ENCODE measurements at places on chromosomes 2 and 18.

DNA sequence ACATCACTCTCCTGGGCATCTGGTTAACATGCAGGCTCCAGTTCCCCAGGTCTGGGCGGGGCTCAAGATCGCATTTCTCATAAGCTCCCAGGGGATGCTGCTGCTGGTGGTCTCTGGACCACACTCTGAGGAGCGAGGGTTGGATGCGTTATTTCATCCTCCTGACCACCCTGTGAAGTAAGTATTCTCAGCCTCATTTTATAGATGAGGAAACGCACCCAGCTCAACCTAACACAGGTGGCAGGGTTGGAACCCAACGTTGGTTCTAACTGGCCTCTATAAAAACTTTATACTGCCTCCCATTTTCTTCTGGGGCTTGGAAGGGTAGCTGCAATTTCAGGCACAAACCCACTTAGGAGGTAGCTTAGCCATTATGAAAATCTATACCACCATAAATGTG, 120.5 kb downstream of the FAM210A start:
- no peak for DNase-seq

GRCh38 chr2:105470979-105471378, 72.1 kb upstream of the FHL2 start:
- no peak for DNase-seq

DNA sequence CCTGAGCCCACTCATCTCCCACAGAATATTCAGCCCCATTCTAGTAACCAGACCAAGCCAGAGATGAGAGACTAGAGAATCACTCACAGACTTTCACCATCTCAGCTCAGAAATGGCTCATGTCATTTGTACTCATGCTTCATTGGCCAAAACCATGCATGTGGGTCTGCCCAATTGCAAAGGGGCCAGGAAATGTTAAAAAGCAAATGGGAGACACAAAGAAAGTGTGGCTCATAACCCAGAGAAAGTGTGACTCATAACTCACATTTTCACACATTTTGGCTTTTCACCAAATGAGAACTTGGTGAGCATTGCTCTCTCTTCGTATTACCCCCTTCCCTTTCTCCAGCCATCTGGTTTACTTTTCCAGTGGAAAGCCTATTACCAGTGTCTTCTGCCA, 66.2 kb downstream of the MDH1 start:
- DNase-seq, result no peak

GRCh38 chr2:8851811-8852560, 14.6 kb upstream of the KIDINS220 start:
- DNase-seq, result no peak

DNA sequence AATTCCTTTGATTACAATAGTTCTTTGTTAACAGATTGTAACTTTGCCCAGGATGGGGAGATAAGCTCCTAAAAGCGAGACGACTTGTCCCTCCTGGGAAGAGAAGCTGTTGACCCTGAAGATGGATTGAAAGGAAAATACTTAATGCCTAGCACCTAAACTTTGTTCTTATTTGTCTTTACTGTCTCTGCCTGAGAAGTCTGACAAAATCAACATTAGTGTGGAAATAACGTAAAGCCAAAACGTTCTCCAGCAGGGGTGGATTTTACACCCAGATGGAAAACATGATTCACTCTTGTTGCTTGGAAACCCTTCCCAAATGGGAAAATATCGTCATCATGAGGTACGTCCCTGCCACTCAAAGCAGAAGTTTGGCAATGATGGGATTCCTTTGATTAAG, 450.1 kb downstream of the SLC4A3 start:
- DNase-seq, result no peak

GRCh38 chr2:10837298-10838266, 25.0 kb upstream of the PDIA6 start:
- no peak for DNase-seq

DNA sequence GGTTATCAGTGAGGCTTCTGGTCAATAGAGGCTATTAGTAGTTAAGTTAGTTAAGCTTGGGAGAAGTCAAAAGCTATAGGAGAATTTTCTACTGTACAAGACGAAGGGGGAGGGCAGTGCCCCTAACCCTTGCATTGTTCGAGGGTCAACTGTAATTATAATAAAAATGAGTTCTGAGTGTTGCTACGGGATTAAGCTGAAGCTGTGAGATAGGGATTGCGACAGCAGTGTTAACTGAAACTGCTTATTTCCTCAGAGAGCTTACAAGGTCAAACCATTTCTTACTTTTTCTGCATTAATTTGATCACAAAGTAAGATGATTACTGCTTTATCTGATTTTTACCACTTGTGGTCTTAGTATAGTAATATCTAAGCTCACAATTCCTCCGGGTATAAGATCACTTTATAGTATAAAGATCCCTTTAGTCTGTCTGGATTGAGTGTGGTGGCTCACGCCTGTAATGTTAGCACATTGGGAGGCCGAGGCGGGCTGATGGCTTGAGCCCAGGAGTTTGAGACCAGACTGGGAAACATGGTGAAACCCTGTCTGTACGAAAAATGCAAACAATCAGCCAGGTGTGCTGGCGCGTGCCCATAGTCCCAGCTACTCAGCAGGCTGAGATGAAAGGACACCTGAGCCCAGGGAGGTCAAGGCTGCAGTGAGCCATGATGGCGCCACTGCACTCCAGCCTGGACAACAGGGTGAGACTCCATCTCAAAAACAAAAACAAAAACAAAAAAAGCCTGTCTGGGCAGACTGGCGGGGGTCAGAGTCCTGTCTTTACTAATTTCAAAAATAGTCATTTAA, 119.5 kb upstream of the TLK1 start:
- no peak for DNase-seq

- no peak for DNase-seq
Observed at GRCh38 chr2:233835230-233836186, 18.8 kb downstream of the HJURP start.

DNA sequence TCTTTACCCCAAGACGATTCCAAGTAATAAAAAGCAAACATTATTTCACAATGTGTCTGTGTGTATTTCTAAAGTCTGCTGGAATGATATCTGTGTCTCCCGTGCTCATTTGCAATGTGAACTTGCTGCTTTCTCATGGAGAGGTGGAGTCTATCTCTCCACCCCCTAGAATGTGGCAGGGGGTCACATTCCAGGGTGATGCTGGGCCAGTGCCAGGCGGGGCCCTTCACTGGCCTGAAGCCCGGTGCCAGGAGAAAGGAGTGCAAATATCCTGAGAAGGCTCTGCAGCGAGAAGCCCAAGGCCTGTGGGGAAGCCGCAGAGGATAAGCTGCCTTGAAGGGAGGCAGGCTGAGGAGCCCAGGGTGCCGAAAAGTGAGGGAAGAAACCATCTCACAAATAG, 26.8 kb upstream of the LDLRAD4 start:
- no peak for DNase-seq

GRCh38 chr18:70991577-70991976, 702.7 kb downstream of the SOCS6 start:
- DNase-seq, result no peak

GRCh38 chr2:143730953-143731260, 601.7 kb downstream of the ARHGAP15 start:
- DNase-seq, result no peak

DNA sequence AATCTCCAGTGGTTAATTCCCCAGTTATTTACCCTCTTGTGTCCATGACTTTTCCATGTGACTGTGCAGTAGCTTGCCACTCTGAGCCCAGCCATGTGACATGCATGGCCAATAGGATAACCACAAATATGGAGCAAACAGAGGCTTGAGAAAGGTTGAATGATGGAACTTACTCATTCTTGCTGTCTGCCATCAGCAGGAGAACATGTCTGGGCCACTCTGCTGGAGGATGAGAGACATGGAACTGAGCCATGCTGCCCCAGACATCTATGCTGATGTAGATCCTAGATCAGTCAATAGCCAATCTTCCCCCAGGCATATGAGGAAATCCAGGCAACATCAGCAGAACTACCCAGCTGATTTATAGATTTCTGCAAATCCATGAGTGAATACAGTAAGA, 992.3 kb upstream of the FANCL start:
- peak; percentile 83 for DNase-seq

- DNase-seq, result no peak
Observed at GRCh38 chr2:144190908-144191605, 328.9 kb downstream of the ZEB2 start.

GRCh38 chr2:189037518-189037917, 63.3 kb downstream of the COL3A1 start:
- DNase-seq, result no peak

DNA sequence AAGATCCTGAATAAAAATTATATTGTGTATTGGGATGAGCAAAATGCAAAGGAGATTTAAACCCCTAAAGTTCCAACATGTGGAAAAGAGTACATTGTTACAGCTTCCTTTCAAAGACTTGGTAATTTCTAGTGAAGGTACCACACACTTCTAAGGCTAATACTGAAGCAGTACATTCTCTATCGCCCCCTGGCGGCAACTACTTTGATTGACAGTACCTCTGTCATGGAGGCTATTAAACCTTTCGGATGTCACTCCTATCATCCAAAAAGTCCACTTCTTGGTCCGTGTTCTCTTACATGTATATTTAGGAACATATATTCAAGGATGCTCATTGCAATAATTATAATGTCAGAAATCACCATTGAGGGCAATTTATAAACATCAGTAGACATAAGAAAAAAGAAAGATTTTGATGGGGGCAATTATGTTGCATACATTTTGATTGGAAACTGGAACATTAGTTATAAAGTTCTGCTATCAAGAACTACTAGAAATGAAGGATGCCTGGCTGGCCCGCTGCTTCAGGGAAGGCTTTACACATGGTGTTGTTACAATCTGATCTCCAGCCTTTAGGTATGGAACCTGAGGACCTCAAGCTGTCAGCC, 601.6 kb downstream of the CPS1 start:
- peak; percentile 8 for DNase-seq

DNA sequence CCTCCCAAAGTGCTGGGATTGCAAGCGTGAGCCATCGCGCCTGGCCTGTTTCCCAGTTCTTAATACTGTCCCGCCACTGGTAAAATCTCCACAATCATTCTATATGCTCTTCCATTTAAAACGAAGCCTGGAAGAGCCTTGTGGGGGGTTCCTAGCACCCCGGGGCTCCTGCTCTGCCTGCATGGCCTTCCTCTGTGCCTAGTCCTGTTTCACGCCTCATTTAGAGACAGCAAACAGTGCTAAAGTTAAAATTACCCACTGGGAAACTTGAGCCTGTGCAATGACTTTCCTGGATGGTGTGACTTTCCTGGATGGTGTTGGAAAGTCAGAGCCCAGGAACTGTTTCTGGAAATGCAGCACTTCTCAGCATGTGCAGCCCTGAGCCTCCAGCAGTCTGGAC, 55.0 kb downstream of the INPP5D start:
- no peak for DNase-seq

DNA sequence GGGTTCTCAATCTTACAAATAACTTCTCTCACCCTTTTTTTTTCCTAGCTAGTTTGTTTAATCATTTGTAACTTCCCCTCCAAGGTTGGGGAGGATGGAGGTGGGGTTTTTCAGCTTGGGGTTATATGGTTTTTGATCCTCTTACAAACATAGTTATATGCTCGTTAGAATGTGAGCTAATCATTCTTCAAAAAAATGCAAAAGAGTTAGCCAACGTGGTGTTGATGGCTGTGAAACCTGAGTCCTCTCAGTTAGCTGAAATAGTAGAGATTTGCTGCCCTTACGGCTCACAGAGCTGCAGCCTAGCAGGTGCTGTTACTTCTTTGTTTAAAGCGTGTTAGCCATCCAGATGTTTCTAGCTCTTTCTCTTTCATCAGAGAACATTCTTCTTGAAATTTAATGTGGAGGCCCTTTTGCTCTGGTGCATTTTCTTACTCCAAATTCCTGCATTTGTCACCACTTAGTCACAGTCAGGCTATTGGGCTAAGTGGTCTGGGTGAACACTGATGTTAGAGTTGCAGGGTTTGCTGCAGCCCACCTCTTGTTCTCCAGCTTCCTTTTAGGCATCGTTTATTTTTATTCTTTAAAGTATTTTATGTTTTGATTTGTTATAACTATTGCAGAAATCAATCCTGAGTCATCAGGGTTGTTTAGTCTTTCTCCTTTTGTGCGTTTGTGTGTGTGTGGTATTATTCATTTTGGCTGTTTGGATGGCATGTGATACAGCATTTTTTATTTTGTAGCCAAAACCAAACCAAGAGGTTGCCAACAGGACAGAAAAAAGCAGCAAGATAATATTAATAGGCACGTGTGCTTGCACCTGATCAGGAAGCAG, 41.1 kb downstream of the LIMS1 start:
- DNase-seq, result no peak

DNA sequence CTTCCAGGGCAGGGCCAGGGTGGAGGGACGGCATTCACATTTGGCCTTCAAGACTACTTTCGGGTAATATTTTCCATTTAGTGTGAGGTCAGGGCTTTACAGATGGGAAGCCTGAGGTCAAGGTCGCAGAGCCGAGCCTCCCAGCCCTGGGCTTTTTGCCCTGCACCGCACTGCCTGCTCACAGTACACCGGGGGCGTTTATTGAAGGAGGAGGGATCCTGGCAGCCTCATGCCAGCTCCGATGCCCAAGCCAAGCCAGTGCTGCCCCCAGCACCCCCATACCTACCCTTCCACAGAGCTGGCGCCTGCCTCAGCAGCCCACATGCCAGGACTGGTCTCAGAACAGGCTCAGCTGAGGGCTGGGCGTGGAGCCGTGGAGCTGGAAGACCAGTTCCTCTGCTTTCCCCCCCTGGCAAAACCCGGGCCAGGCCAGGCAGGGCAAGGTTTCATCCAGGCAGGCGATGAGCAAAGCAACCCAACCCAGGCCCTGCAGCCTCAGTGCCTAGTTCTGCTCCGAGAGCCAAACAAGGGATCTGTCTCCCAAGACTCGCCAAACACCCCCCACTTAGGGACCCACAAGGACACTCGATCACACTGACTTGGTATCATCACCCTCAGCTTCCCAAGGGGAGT, 11.9 kb downstream of the SDC1 start:
- DNase-seq, result peak; percentile 97

DNA sequence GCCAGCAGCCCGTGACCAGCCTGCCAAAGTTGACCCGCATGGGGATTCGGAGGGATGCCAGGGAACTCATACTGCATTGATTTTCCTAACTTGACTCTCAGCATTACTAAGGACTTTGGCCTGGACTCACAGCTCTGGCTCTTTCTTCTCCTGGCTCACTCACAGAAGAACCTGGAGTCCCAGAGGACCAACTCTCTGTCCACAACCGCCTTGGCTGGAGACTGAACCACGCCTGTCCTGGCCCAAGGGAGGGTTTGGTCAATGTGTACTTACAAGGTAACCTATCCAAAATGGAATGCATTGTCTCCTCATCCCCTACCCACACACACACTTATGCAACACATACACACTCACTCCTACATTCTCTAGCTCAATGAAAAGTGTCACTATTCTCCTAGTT, 135.6 kb upstream of the KLHL29 start:
- DNase-seq, result no peak

DNA sequence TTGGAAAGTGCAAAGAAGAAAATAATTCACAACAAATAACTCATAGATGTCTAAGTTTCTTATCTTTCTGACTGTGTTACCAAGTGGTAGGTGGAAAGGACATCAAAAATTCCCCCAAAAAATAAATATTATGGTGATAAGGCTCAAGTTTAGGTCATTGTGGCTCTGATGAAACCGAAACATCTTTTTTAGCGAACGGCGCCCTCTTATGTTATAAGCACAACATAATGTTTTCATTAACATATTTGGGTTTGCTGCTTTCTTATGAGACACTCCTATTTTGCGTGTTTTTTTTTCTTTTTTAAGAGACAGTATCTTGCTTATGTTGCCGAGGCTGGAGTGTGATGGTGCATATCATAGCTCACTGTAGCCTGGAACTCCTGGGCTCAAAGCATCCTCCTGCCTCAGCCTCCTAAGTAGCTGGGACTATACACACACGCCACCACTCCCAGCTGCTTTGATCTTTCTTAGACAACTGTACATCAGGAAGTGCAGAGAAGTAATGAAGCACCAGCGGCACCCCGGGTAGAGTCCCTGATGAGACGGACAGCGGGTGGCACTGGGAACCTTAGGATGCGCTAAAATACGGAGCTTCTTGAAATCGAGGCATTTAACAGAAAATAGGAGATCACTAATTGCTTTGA, 38.5 kb upstream of the SLC35G4 start:
- no peak for DNase-seq

Measured in epithelial cell of prostate (primary cell).